ENCODE measurements at places on chromosomes 1 and 21.

- DNase-seq = no peak
These were observed 1.7 kb downstream of the FAM78B start for GRCh38 chr1:166164995-166165660.

DNA sequence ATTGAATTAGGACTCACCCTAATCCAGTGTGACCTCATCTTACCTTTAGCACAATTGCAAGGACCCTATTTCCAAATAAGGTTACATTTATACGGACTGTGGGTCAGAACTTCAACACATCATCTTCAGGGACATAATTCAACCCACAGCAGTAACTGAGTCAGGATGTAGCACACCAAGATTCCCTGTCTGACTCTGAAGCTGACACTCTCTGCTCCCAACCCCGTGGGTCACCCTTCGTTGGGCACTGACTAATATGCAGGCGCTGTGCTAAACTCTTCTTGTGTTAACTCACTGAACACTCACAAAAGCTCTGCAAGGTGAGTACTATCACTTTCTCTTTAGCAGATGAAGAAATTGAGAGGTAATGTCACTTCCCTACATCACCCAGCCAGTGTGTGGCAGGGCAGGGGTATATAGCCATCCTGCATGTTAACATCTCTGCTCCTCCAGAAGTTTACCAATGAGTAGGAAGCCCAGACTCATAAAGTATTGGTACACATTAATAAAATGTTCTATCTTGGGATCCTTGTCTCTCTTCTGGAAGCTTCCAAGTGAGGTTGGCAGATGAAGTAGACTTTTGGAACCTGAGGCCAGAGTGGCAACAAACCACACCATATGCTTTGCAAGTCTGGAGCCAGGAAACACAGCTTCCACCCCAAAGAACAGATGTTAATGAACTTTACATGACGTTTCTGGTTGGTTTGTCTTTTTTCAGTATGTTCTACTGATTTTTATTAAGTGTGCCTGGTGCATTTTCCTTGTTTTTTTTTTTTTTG, 139.2 kb upstream of the KLHDC7A start:
- DNase-seq = no peak

GRCh38 chr1:7930645-7931445, 9.8 kb downstream of the TNFRSF9 start:
- DNase-seq = no peak

GRCh38 chr21:45516071-45516670, 26.1 kb downstream of the SLC19A1 start:
- DNase-seq = no peak

DNA sequence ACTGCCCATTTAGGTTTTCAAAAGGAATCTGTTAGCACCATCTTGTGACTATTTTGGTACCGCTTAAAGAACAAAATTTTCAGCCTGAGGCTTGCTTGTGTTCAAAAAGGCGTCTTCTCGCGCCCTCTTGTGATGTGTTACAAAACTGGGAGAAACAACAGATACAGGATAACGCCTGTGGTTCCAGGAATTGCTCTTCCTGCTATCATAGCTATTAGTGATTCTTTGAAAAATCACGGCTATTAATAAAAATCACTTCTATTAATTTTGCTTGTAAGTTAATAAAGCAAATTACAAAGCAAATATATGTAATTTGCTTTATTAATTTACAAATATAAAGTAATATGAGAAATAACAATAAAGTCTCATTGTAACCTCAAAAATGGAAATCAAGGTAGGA, 82.2 kb upstream of the ABCD3 start:
- DNase-seq = peak; percentile 68

GRCh38 chr1:196660852-196661251, 9.0 kb downstream of the CFH start:
- no peak for DNase-seq

DNA sequence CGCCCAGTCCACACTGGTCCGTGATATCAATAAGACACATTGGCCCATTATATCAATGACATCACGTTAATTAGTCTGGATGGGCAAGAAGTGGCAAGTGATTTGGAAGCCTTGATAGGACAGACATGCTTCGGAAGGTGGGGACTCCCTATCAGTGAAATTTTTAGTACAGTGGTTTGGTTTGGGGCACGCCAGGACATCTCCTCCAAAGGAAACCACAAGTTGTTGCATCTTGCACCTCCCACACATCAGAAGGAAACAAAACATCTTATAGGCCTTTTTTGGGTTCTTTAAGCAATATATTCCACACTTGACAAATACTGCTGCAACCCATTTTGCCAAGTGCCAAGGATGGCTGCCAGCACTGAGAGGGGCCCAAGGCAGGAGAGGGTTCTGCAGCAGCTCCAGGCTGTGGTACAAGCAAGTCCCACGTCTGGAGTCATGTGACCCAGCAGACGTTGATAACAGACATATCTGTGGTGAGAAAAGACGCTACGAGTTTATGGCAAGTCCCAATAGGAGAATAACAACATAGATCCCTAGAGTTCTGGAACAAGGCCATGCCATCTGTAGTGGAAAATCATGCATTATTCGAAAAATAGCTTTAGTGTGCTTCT, 95.3 kb upstream of the DISP3 start:
- DNase-seq = no peak

DNA sequence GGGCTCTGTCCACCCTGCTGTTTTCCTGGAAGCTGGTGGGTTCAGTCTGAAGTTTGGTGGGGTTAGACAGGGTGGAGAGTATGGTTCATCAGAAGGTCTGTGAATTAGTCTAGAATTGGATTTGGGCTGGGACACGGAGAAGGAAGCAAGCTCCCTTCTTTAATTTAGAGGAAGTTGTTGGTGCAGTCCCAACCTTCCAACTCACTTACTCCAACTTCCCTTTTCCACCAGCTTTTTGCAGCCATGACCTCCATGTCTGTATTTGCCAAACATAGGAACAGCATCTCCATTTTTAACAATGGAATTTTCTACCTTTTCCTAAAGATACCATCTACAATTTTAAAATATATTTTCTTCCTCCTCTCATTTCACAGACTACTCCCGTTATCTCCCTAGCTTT, 28.5 kb upstream of the PRELP start:
- DNase-seq = no peak

GRCh38 chr1:14623090-14623489, 24.6 kb downstream of the KAZN start:
- DNase-seq = no peak

GRCh38 chr1:24275510-24275909, 43.6 kb upstream of the GRHL3 start:
- no peak for DNase-seq

- DNase-seq = no peak
These were observed 1.4 kb downstream of the ACADM start for GRCh38 chr1:75725861-75726361.

DNA sequence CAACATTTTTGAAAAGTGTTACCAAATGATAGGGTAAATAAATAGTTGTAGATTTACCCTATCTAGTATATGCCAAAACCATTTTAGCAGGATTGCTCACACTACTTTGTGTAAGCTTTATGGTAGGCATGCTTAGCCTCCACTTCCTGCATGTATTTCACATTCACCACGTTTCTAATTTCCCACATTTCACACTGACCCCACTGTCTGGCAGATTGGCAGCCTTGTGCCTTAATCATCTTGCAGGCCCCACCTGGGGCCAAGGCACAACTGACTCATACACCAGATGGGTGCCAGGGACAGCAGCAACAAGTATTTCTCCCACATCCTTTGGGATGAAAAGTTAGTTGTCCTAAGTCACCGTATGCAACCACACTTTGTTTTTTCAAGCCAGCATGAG, 21.2 kb upstream of the CENPF start:
- DNase-seq = no peak

- no peak for DNase-seq
These were observed 1.4 kb upstream of the FOXD2 start for GRCh38 chr1:47436304-47436978.

- no peak for DNase-seq
These were observed 14.3 kb downstream of the EDEM3 start for GRCh38 chr1:184740344-184740743.

- DNase-seq = no peak
These were observed 243.4 kb downstream of the TRABD2B start for GRCh38 chr1:47753808-47754207.

GRCh38 chr1:24895511-24895910, 34.6 kb downstream of the RUNX3 start:
- DNase-seq = no peak

DNA sequence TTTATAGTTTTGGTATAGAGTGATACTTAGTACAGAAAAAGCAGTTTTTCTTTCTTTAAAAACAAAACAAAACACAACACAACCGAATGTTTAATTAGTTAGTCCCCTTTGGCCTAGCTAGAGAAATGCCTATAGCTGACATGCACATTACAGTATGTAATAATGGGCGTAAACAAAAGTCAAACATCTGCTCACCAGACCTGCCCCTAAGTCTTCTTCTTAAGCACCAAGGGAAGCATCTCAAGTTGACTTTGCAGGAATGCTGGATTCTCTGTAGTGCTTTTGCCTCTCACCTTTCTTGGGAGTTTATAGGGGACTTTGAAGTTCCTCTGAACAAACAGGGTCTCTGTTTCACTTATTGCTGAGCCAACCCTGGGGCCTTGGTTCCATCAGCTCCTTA, 143.7 kb downstream of the TM2D1 start:
- DNase-seq = no peak

- DNase-seq = no peak
These were observed 152.8 kb downstream of the PPP1R12B start for GRCh38 chr1:202501281-202501680.

DNA sequence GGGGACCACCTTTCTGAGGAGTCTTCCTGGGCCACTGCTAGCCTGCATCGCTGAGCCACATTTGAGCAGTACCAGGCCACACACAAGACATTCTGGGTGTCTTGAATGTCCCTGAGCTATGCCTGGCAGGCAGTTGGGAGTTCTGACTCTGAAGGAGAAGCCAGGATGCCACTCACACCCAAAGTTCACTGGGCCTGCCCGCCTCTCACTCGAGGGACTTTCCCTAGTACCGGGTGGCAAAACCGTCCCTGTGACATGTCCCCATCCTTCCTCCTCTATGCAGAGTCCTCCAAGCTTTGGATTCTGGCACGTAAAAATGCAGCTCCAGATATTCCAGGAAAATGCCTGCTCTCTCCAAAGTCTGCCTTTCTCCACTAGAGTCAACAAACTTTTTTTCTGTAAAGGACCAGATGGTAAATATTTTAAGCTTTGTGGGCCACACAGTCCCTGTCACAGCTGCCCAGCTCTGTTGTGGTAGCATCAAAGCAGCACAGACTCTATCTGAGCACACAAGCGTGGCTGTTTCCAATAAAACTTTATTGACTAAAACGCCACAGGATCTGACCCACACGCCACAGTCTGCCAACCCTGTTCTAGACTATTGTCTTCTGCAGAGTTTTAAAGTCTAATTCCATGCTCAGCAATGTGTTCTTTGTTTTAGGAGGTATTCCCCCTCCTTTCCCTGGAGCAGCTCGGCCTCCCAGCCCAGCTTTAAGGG, 19.2 kb upstream of the GUCA2B start:
- no peak for DNase-seq

- no peak for DNase-seq
These were observed 49.1 kb downstream of the PCSK9 start for GRCh38 chr1:55088413-55088812.

- no peak for DNase-seq
These were observed 407 bp downstream of the GALNT2 start for GRCh38 chr1:230067419-230067870.

- no peak for DNase-seq
These were observed 1.6 kb upstream of the METTL18 start for GRCh38 chr1:169796274-169796810.

- DNase-seq = no peak
These were observed 310.3 kb downstream of the SIPA1L2 start for GRCh38 chr1:232319518-232320210.

GRCh38 chr1:198253668-198254067, 96.9 kb downstream of the NEK7 start:
- peak; percentile 20 for DNase-seq

DNA sequence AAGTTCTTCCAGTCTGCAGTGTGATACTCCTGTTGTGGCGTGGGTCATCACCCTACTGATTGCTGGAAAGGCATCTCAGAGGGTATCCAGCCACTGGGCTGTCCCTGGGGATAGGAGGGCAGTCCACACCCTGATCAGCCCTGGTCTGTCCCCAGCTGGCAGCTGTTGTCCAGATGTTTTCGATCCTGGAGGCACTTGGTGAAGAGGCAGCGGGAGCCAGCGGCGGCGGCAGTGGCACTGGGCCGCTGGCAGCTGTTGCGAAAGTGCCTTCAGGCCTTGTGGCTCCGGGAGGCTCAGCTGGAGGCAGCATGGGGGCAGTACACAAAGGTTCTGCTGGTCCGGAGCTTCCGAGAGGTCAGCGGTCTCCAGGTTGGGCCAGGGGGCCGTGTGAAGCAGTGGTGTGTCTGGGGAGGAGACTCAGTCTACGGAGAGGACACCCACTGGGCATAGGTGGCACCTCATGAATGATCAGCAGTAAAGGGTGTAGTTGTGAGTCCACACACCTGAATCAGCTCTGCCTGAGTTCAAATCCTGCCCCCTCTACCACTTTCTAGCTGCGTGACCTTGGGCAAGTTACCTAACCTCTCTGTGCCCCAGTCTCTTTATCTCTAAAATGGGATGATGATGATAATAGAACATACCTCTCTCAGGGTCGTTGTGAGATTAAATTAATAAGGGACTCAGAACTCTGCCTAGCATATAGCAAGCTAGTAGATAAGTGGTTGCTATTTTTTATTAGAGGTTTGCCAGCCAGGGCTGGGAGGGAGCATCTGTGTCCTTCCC, 6.1 kb downstream of the C1orf167 start:
- no peak for DNase-seq

- no peak for DNase-seq
These were observed 44.5 kb downstream of the HIVEP3 start for GRCh38 chr1:41874151-41874719.

GRCh38 chr1:177023249-177023648, 141.3 kb downstream of the ASTN1 start:
- no peak for DNase-seq

GRCh38 chr1:91682882-91683597, 182.4 kb downstream of the CDC7 start:
- no peak for DNase-seq

DNA sequence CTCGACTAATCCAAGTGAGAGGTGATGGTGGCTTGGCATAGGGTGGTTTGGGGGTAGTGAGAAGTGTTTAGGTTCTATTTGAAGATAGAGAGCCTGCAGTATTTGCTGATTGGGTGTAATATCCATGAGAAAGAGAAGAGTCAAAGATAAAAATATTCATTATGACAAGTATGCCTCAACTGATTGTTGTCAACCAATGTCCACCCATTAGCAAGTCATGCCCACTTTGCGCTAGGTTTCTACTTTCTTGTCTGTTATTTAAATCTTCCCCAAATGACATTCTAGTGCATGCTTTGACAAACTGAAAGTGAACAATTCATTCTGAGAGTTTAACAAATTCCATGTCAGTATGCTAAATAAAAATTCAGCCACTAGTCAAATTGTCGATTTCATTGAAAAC, 3.8 kb upstream of the XCL1 start:
- no peak for DNase-seq

- DNase-seq = no peak
These were observed 510.4 kb upstream of the ZP4 start for GRCh38 chr1:238401144-238401543.

All from epithelial cell of prostate (primary cell).